ENCODE measurements at places on chromosomes 1 and 21. TPM values are rescaled to one million over a fixed set of nuclear protein-coding genes. Genes with fewer than 3 reads are reported as not detected.

Gene GUCA2B
- total RNA-seq: not detected

Gene ZNF648
- total RNA-seq: 0.57 TPM

Gene DNAJC6
- total RNA-seq: 1.0 TPM

Gene ADAMTS4
- total RNA-seq: 85.8 TPM

Gene GPR153
- total RNA-seq: 20.0 TPM

Gene COL6A1
- total RNA-seq: 389 TPM

Gene GJB5
- not detected for total RNA-seq

Gene CD2
- 0.69 TPM for total RNA-seq

Gene NEGR1
- total RNA-seq: 6.2 TPM

Gene HFM1
- 8.5 TPM for total RNA-seq

Gene ARHGAP30
- 2.0 TPM for total RNA-seq

Gene PTPRU
- 39.3 TPM for total RNA-seq

- no peak for DNase-seq
These were observed 155.8 kb downstream of the RYR2 start for GRCh38 chr1:237197470-237198425.

DNA sequence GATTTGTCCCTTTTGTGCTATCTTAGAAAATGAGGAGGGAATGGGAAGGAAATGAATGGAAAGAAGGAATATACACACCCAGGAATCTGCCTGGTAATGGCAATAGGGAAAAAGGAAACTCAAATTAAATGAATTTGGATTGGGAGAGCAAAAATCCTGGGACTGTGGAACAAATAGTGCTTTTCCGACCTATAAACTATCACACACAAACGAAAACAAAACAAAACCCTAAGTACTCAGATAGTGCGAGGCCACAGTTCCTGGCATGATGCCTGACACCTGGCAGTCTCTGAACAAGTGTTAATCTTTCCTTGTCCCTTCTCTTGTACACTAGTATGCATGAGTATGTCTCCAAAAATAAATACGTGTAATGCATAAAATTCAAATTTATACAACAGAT lies 319.8 kb upstream of the SPAG17 start:
- DNase-seq: no peak

GRCh38 chr1:203475012-203475981 lies at the start of gene PRELP:
TSS of gene PRELP (plus strand) at chr1:203475806. CDS start at chr1:203483185, 7,379 bp downstream.
- DNase-seq: peak; percentile 70

GRCh38 chr1:232322162-232322734 lies 307.7 kb downstream of the SIPA1L2 start:
- DNase-seq: no peak

GRCh38 chr21:45560106-45561021 lies 18.1 kb upstream of the SLC19A1 start:
- DNase-seq: no peak

GRCh38 chr1:40032240-40032891 lies 8.2 kb upstream of the CAP1 start:
- DNase-seq: no peak

GRCh38 chr1:214912127-214912526 lies 170.4 kb upstream of the KCNK2 start:
- no peak for DNase-seq

DNA sequence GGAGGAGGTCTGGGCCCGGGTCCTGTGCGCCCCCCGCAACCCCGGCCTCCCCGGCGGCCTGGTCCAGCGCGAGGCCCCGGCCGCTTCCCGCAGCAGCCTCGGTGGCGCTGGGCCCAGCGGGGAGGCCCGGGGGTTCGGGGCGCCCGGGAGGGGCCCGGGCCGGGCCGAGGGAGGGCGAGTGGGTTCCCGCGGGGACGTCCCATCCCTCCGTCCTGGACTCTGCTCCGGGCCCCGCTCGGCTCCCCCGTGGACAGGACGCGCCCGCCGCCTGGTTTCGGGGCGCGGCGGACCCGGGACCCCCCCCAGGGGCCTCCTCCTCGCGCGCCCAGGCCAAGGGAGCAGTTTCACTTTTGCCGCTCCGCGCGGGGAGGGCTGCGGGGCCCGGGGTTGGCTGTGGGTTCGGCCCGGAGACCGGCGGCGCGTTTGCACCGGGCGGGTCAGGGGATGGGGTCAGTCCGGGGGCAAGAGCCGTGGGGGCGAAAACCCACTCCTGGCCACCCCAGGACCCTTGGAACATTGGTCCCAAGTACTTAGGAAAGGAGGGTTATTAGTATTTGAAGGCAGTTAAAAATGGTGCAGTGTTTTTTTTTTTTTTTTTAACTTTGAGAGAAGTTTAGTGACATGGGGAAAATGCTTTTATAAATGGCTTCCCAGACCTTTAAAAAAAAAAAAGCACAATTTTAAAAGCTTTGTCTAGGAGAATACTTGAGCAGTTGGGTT lies 677 bp downstream of the AGPAT3 start:
- peak; percentile 72 for DNase-seq

DNA sequence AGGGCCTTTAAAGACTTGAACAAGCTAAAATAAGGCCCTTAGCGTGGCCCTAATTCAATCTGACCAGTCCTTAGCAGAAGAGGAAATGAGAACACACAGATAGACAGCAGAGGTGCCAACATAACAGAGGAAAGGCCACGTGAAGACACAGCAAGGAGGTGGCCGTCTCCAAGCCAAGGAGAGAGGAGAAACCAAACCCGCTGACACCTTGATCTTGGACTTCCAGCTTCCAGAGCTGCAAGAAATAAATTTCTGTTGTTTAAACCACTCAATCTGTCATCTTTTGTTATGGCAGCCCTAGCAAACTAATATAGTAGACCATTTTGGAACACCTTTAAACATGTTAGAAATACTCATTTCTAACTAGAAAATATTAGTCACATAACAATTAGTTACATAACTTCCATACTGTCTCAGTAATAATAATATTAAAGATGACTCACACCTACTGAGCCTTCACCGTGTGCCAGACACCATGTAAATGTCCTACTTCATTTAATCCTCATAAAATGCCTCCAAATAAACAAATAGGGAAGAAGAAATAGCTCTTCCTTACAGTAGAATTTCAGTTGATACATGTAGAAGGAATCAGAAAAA lies 47.9 kb downstream of the S1PR1 start:
- no peak for DNase-seq

- no peak for DNase-seq
These were observed 38.6 kb downstream of the EIF2B3 start for GRCh38 chr1:44947774-44948311.

DNA sequence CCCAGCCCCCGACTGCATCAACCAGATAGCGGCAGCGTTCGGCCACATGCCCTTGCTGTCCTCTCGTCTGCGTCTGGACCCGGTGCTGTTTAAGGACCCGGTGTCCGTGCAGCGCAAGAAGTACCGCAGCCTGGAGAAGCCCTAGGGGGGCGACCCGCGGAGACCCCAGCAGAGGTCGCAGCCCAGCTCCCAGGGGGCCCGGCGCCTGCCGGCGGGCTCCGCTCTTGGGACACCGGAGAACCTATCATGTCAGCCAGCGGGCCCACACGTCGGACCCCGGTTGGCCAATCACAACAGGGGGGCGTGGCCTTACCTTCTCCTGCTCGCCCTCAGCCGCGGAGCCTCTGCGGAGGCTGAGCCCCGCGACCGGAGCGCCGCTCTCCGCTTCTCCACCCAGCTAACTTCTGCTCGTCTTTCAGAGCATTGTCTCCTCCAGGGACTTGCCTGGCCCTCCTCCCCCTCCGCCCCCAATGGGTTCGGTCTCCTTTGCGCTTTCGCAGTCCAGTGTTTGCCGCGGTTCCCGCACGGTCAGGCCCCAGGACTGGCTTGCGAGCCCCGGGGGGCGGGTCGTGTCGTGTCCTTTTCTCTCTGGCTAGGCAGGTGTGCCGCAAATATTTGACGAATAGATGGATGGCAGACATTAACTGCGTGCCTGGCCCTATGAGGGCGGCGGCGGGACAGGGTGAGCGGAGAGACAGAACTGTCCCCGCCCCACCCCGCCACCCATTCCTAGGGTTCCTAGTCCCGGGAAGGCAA lies 10.5 kb downstream of the SLC30A2 start:
- DNase-seq: peak; percentile 91

GRCh38 chr1:94597701-94598100 lies 56.1 kb upstream of the F3 start:
- no peak for DNase-seq

DNA sequence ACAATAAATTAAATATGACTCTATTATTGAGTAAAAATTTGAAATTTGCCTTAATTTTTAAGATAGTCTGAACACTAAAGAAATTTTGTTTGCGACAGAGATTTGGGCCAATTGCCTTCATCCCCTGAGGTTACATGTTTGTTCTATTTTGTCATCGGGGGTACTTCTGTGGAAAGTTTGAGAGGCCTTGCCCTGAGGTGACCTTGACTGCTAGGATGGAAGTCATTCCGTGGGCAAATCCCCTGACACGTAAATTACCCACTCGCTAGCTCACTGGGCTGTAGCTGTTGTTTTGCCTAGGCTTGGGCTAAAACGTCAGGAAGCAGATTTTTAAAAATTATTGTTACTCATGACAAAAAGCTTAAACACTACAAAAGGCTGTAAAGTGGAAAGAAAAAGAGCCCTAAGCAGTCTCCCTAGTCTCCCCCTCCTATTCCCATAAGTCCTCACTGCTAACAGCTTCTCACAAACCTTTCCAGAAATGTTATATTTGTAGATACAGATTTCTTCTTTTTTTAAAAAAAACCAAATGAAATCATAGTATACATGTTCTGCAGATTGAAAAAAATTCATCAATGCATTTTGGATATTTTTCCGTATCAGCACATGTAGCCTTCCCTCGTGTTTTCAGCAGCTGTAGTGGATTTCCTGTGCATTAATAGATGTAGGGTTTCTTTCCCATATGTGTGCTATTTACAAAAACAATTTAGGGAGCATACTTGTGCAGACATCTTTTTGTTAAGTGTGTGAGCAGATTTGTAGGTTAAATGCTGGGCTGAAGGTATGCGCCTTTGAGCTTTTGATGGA lies 142.7 kb downstream of the MRPS6 start:
- DNase-seq: no peak

GRCh38 chr1:112776688-112777087 lies 61.6 kb upstream of the PPM1J start:
- DNase-seq: no peak

- DNase-seq: no peak
These were observed 10.0 kb upstream of the MCOLN3 start for GRCh38 chr1:85058311-85058710.

- DNase-seq: no peak
These were observed 483.4 kb downstream of the NPHP4 start for GRCh38 chr1:5508669-5509330.

DNA sequence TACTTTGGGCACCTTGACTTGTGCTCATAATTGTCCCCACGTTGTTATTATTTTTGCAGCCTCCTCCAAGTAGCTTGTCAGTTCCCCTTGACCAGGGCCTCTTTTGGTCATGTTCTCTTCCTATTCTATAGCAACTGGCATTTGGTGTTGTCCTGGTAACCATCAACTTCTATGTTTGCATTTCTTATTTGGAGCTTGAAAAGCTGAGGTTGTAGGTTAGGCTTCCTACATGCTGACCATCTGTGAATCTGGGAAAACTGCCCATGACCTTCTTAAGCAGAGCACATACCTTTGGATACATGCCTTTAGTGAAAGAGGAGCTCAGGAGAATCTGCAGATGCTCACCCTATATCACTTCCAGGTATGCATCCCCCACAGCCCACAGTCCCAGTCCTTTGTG lies 160.8 kb downstream of the HHAT start:
- DNase-seq: no peak

- DNase-seq: no peak
These were observed 33.2 kb upstream of the RUNX3 start for GRCh38 chr1:24963099-24963872.

DNA sequence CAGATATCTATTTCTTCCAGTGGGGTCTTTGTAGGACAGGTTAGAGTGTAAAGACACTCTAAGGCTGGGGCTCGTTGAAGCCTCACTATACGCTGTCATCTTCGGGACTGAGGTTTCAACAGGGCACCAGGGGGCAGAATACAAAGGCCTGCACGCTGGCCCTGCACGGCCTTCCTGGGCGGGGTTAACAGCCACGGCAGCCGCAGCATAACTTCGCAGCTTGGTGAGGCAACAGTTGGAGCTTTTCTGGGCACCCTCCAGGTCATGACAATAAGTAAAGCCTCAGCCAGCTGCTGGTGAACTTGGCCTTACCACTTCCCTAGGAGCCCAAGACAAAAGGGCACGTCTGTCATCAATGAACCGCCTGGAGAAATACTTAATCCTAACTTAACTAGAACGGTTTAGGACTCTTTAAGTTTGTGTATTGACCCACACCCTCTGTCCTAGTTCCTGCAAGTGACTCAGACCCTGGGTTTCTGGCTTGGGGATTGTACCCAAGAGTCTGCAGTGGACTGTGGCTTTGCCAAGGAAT lies 2.3 kb upstream of the RUNX1 start:
- no peak for DNase-seq

GRCh38 chr1:48870596-48870995 lies 93.9 kb upstream of the BEND5 start:
- no peak for DNase-seq

DNA sequence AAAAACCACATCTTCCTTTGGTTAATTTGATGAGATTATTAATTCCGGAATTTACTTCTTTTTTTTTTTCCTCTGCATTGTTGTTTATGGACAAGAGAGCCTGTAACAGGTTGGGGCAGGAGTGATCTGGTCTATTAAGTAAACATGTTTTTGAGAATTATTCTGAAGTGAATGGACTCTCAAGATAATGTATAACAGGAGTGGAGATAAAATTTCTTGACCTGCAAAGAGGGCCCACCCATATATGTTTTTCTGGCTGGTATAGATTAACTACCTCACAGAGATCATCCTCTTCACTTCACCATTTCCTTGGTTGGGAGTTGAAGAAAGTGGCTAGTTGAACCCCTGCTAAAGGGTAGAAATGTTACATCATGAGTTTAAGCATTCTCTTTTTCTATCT lies 10.7 kb downstream of the DDI2 start:
- no peak for DNase-seq

GRCh38 chr1:119141020-119141424 lies 569 bp upstream of the WARS2 start:
- peak; percentile 60 for DNase-seq

DNA sequence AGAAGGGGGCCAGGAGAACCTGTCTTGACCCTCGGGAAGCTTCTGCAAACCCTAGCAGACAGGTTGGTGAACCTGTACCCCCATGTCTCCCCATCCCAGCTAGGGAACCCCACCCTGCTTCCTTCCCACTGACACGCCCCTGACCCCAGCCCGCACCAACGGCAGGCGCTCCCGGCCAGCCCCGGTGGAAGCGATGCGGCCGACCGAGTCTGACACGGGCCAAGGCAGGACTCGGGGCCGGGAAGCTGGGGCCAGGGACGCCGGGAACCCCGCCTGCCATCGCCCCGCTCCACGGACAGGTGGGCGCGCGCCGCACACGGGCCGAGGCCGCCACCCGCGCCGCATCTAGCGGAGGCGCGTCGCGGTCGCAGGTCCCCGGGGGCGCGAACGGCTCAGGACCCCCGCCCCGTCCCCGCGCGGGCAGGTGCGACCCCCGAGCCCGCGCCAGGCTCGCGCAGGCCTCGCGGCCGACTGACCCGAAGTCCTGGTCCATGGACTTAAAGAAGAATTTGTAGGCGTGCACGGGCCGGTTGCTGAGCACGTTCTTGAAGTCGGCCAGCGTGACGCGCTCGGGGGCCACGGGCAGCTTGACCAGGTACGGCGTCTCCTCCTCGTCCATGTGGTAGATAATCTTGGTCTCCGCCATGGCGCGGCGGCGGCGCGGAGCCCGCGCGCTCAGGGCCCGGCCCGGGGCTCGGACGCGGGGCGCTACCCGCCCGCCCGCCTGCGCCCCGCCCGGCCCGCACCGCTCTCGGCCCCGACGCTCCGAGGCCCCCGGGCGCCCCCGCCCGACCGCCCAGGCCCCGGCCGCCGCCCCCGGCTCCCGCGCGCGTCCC lies 580 bp downstream of the DVL1 start:
- DNase-seq: peak; percentile 64

Data from ovary (tissue), 10 donors.